Left lung (tissue), 14 donors: ENCODE measurements at places on chromosomes 11 and 22. TPM values are rescaled to one million over a fixed set of nuclear protein-coding genes. Genes with fewer than 3 reads are reported as not detected.
A peak's percentile ranks its signal among the peaks of the same experiment; 100 is the strongest.

NLRP14 gene
- 0.17 TPM for polyA plus RNA-seq

GLB1L2 gene
- polyA plus RNA-seq = 5.2 TPM

SYCE3 gene
- not detected for polyA plus RNA-seq

SMIM35 gene
- polyA plus RNA-seq = 0.31 TPM

RASSF10 gene
- 14.9 TPM for polyA plus RNA-seq

PDGFB gene
- 20.8 TPM for polyA plus RNA-seq

CCDC73 gene
- polyA plus RNA-seq = 0.13 TPM

ENTHD1 gene
- polyA plus RNA-seq = not detected

OR51B5 gene
- polyA plus RNA-seq = 0.87 TPM

MPZL2 gene
- 68.8 TPM for polyA plus RNA-seq

FGF19 gene
- 0.08 TPM for polyA plus RNA-seq

TRMU gene
- 48.5 TPM for polyA plus RNA-seq

GRCh38 chr22:38870312-38870741 is 1.7 kb downstream of the CBX6 start:
- DNase-seq = peak; percentile 90

DNA sequence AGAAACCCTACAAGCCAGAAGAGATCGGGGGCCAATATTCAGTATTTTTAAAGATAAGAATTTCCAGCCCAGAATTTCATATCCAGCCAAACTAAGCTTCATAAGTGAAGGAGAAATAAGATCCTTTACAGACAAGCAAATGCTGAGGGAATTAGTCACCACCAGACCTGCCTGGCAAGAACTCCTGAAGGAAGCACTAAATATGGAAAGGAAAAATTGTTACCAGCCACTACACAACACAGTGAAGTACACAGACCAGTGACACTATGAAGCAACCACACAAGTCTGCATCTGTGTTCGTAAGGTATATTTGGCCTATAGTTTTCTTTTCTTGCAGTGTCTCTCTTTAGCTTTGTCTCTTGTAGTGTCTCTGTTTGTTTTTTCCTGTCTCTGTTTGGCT is 29.0 kb downstream of the TMEM225 start:
- DNase-seq = no peak

DNA sequence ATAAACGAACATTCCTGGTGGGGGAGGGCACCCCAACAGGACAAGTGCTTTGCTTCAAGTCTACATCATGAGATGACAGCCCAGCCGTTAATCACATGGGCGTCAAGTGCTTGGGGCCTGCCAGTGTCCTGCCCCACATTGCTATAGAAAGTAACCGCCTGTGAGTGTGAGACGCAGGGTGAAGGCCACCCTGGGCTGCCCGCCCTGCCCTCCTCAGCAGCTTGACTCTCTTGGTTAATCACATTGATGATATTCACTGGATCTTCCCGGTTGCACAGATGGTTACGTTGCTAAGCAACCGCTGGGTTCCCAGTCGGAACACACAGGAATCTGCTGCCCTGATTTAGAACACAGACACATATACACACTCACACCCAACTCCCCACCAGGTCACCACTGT is 79.3 kb downstream of the CTTN start:
- no peak for DNase-seq

- DNase-seq = no peak
Measured at GRCh38 chr11:76781046-76781801, 1.9 kb upstream of the TSKU start.

GRCh38 chr11:28343304-28344233 is 235.4 kb downstream of the METTL15 start:
- no peak for DNase-seq

DNA sequence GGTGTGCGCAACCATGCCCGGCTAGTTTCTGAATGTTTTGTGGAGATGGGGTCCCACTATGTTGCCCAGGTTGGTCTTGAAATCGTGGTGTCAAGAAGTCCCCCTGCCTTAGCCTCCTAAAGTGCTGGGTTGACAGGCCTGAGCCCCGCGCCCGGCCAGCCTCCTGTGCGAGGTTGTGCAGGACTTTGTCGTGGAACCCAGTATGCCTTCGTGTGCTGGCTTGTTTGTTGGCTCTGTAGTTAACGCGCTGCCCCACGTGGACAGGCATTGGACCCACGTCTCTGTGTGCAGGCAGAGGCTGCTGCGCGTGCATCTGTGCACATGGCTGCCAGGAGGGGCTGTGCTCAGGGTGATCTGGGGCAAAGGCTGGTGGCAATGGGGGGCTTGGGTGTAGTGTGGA is 33.9 kb upstream of the ZNF195 start:
- DNase-seq = no peak

DNA sequence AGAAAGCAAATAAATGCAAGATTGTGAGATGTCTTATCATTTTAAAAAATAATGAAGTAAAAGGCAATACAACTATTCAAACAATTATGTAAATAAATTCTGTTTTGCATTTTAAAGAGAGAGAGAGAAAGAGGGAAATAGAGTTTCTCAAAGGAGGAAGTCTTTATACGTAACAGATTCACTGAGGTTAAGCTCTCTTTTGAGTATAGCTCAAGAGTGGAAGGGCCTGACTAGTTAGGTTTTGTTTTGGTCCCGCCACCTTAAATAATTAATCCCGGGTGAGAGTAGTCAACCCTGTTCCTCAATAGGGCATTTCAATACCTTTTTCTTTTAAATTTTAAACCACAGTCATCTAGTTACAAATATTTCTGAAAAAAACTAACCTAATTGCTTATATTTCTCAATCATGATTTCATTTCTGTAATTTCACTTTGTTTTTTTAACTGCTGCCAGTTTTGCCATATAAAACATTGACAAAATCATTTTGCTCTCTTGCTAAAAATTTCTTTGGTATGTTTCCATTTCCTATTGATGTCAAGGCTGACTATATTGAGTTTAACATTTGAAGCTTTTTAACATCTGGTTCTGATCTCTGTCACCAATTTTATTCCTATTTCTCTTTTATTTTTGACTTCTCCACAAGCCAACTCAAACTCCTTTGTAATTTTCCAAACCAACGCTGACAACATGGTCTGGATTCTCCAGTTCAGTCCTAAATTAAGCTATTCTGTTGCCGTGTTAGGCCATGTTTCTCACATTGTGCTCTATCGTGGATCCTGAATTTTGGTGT is 10.3 kb downstream of the OR10D3 start:
- DNase-seq = no peak

DNA sequence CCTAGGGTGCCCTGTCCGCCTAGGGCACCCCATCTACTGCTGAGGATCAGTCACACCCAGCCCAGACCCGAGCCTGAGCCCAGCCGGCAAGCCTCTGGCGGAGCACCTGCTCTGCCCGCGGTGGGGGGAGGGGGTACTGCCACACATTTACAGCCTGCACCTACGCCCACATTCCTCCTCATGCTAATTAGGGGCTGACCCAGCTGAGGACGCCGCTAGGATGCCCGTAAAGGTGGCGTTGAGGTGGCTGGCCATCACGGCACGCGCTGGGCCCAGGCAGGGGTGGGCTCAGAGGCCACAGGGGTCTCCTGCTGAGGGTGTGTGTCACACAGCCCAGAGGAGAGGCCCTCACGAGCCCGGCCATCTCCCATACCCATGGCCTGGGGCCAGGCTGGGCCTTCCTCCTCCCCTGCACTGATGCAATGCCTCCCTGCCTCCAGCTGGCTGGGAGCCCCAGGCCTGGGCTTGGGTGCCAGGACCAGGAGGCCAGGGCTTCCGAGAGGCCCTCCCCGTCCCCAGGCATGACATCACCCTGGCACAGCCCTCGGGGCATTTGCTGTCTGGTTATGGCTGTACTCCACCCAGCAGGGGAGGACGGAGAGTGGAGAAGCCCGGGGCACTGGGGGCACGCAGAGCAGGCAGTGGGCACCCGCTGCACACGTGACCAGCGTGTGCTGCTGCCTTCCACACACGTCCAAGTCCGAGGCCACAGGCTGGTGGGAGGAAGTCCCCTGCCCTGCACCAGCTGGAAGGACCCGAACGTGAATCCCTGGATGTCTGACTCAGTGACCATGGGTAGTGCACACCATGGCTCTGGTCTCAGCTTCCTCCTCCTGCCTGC is 12.7 kb downstream of the DUSP8 start:
- no peak for DNase-seq

DNA sequence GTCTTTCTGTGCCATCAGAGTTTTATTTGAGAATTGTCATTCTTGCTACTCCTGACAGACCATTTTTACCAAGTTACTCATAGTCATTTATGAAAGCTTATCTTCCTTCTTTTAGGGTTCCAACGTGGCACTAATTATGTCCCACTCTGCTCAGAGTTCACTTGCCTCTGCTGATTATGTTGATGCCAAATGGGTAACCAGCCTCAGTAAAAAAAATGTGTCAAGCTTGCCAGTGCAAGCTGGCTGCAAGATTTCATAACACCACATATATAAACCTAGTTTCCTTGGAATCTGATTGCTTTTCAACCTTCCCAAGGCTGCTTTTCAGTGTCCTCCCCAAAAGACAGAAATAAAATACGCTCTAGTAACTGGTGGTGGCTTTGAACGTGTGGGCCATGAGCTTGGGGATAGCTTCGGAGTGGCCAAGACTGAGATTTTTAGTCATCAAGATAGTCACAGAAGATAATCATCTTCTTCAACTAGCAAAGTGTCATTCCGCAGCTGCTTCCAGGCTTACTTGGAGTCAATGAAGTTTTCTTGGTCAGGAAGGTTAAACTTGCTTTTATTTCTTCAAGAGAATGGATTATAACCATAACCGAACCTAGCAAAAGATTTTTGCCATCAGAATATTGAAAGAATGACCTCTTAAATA is 29.5 kb upstream of the APOA1 start:
- DNase-seq = no peak

DNA sequence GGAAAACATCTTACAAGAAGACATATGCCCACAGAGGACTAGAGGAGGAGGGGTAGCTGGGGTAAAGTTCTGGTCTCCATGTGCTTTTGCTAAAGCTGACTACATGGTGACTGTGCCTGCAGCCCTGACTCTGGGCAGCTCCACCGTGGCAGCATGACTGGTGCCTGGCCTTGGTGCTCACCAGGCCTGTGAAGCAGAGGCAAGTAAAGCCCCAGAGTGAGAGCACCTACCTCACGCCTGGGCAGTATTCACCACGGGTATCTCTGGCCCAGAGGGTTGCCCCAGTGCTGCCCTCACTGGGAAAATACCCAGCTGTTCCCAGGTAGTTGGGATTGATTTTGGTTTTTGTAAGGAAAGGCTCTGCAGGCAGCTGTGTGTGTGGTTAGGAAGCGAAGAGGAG is 78.3 kb downstream of the CTTN start:
- DNase-seq = no peak

DNA sequence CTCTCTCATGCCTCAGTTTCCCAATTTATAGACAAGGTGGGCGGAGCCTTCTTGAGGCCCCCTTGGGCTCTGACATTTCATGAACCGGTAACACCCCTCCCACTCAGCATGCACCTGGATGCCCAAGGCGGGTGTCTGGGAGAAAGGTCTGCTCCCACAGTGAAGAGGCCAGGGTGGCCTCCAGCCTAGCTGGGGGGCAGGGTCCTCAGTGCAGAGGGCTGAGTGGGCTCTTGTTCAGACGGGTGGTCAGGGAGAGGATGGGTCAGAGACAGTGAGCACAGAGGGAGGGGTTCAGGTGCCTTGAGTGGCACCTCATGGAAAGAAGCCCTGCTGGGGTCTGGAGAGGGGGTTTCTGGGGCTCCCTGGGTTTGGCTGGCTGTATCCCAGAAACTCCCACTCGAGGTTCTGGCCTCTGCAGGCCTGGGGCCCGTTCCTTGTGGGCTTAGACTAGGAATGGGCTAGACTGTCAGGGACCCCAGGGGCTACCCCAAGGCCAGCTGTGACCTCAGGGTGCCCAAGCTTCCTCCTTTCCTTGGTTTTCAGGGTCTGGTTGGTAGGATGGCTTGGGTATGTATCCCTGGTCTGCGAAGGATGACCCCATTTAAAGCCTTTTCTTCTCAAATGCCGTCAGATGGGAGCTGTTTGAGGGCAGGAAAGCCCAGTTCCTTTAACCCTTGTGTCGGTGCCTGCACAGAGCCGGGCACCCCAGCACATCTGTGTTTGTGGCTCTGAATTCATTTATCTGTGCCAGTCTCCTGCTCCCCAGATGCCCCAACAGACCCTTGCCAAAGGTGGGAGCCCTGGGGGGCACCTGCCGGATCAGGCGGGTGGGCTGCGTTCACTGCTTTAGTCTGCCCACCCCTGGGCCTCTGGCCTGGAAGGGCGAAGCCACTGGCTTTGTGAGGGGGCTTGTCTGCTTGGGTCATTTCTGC is 1.2 kb downstream of the SYNGR1 start:
- no peak for DNase-seq

GRCh38 chr11:67696998-67697397 is 22.6 kb upstream of the ALDH3B2 start:
- DNase-seq = no peak

- DNase-seq = no peak
Measured at GRCh38 chr11:43397251-43397650, 38.5 kb downstream of the TTC17 start.

DNA sequence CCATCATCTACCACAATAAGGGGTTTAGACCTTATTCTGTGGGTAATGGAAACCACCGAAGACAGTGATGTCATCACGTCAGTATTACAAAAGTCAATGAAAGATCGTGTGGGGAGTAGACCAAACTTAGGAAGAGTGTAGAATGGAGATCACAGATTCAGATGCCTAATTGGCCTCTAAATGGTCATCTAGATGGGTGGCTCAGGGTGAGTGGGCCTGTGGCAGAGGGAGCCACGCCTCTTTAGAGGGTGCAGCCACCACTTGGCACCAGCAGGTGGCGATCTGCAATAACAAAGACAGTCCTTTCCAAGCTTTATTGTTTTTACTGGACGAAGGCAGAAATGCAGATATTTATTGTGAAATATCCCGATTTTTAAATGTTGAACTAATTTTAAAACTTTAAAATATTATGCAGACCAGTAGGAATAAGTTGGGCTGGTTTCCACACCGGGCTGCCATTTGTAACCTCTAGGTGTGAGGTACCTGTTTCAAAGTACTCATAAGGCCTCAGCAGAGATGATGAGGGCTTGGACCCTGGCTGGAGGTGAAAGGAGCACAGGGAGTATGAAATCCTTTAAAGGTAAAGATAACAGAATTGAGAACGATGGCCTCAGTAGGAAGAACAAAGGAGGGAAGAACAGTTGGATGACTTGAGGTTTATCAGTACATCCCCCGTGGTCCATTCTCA is 222.0 kb downstream of the DBX1 start:
- DNase-seq = peak; percentile 27

GRCh38 chr11:8328848-8329330 is 65.2 kb upstream of the LMO1 start:
- DNase-seq = no peak

DNA sequence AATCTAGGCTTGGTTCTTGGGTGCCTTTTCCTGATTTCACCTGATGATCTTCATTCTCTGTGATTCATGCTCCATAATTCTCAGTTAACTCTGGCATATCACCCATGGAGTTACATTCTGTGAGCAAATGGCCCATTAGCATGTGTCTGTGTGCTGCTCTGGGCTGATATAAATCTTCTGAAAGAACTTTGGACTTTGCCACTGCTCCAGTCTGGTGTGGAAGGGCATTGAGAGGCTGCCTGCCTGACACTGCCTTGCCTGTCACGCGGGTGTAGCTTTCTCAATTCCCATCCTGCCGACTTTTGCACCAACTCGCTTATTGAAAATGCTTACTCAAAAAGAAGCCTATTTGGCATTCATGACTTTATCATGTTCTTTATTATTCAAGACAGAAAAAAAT is 42.2 kb downstream of the FAT3 start:
- no peak for DNase-seq

GRCh38 chr11:100584201-100584985 is 102.7 kb upstream of the ARHGAP42 start:
- peak; percentile 59 for DNase-seq

GRCh38 chr22:35329114-35329847 is 29.6 kb downstream of the TOM1 start:
- no peak for DNase-seq
